ENCODE measurements at places on chromosomes 5 and 9.

- no peak for DNase-seq
Observed at GRCh38 chr9:95962936-95963335, 87.4 kb downstream of the ERCC6L2 start.

GRCh38 chr5:16656561-16657191, 39.9 kb upstream of the RETREG1 start:
- no peak for DNase-seq

DNA sequence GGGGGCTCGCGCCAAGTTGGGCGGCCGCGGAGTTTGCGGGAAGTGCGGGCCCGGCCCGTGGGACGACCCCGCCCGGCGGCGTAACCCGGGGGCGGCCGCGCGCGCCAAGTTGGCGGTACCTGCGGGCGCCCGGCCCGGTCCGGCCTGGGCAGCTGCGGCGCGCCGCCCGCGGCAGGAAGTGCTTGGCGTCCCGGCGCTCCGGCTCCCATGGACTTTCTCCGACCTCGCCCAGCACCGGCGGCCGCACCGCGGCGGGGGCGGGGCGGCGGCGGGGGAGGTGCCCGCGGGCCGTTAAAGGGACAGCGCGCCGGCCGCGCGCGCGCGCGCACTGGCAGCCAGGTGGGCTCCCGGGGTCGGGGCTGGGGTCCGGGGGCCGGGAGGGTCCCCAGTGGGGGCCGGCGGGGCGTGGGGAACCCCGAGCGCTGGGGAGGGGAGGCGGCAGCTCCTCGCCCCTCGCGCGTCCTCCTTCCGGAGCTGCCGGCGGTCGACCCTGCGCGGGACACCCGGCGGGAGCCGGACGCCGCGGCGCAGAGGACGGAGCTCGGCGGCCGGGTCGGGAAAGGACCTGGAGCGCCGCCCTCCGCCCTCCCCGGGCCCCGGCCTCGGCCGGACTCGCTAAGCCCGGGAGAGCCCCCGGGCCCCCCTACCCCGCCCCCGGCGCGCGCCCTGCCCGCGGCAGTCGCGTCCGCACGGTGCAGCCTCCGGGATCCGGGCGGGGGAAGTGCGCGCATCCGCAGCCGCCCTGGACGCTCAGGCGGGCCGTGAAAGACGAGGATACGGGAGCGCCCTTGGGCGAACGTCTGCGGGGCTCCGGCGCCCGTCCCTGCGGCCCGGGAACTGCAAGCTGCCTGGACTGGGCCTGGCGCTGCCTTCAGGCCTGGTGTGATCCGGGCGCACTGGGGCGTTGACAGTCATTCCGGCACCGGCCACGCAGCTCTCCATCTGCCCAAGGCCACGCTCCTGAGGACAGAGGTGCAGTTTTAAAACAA, at the start of gene NACC2:
Gene NACC2, minus strand, starts transcription at position 220 of the 989 bp plus-strand sequence. CDS start 44,768 bp downstream, outside the sequence.
- DNase-seq: peak; percentile 90

GRCh38 chr5:17930346-17930745, 296.1 kb downstream of the TAF11L14 start:
- no peak for DNase-seq

- DNase-seq: no peak
Observed at GRCh38 chr5:62588668-62589067, 10.0 kb downstream of the LRRC70 start.

DNA sequence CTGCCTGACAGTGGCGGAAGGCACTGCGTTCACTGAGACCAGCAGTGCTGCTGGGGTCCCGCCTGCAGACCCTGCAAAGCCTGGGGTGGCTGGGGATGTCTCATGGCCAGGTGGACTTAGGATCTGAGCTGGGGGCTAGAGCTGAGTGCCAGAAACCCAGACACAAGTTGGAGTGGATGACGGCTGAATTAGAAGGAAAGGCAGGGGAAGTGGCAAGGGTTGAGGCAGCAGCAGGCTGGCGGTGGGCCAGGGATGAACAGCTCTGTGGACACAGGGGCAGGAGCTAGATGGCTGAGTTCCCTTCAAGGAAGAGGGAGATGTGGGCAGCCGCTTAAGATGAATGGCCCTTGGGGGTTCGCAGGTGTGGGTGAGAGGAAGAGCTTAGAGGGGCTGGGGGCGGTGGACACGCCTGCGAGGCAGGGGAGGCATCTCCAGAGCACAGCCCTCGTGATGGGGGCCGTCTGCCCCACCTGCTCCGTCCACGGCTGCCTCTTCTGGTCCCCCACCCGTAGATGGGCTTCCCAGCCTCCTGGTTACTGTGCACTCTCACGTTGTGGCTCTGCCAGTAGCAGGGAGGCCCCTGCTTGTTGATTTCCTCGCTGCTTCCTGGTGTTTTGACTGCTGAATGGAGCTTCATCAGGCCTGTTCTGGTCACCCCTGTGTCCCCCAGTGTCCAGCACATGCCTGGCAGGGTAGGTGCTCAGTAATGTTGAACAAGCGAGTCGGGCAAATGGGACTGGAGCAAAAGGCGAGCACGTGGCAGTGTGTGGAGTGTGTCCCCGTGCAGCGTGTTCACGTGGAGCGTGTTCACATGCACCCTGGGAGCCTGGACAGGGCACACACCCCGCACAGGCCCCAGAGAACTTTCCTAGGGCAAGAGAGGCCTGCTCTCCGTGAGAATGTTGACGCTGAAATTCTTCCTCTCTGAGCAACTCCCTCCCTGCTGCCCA, 168.2 kb downstream of the CACNA1B start:
- no peak for DNase-seq

DNA sequence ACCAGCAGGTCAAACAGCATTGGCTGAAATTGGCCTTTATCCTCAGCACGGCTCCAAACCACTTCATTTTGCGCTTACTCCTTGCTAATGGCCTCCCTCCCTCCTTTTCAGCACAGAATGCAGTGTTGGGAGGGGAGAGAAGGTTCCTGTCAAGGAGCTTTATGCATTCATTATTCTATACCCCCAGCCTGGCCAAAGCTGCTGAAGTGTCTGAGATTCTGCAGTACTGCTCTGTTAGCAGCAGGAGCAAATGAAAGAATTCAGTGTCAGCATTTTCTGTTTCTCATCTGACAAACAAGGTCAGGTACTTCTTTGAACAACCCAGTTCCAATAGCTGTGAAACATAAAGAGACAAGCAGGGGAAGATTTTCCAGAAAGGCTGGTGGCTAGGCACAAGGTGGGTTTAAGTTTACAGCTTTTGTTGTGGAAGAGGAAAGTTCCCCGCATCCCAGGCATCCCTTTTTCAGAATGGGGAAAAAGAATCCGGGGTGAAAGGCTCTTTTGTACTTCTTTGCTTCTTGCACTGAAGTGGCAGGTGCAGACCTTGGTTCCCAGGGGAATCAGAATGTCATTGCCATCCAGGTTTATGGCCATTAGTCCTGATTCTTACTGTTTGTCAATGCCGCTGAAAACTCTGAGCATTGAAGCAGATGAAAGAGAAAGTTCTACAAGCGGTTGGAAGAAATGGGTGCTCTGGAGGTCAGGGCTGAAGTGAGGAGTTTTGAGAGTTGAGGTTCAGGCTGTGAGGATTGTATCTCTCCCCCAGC, 109.3 kb upstream of the APC start:
- DNase-seq: no peak

DNA sequence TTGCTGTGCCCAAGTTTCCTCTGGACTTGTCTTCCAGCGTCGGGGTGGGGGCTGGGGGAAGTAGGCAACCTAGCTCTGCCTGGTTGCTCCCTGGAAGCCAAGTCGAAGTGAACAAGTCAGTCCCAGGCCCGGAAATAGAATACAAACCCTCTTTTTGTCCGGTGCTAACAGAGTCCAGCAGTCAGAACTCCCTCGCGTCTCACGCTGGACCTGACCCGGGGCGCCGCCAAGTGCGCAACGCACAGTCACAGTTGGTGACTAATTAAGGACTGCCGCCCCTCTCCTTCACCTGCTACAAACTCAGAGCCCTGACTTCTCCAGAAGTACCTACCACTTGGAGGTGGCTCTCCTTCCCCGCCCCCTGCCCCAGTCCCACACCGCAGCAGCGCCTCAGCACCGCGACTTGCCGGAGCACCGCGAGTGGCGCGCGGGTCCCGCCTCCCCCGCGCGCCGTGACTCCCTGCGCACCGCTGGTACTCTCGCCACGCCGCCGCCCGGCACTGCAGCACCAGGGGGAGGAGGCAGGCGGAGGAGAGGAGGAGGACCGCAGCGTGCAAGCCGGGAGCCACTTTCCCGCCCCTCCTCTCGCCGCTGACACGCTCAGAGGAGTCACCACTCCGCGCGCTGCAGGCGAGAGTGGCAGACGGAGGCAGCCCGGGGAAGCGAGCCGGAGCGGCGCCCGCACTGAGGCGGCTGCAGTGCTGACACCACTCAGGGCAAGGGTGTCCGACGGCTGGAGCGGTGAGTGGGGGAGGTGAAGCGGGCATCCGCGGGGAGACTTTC, at the start of gene SV2C:
Gene SV2C, plus strand, starts transcription at position 612 of the 783 bp plus-strand sequence. CDS start 48,368 bp downstream, outside the sequence.
- DNase-seq: peak; percentile 38

DNA sequence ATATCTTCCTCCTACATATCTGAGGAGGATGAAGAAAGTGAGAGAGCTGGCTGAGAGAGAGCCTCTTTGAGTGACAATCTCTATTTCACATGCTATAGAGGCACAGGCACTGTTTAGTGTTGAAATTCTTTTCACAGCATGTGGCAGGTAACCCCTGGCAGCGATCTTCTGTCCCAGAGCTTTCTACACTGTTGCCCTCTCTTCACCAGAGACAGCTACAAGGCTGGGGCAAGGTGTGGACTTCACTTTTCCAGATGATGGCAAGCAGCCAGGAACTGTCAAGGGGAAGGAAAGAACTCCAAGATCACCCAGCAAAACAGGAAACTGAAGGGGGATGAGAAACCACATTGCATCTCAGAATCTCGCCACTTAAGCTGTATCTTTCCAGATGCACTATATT, 205.2 kb downstream of the CAAP1 start:
- DNase-seq: no peak

DNA sequence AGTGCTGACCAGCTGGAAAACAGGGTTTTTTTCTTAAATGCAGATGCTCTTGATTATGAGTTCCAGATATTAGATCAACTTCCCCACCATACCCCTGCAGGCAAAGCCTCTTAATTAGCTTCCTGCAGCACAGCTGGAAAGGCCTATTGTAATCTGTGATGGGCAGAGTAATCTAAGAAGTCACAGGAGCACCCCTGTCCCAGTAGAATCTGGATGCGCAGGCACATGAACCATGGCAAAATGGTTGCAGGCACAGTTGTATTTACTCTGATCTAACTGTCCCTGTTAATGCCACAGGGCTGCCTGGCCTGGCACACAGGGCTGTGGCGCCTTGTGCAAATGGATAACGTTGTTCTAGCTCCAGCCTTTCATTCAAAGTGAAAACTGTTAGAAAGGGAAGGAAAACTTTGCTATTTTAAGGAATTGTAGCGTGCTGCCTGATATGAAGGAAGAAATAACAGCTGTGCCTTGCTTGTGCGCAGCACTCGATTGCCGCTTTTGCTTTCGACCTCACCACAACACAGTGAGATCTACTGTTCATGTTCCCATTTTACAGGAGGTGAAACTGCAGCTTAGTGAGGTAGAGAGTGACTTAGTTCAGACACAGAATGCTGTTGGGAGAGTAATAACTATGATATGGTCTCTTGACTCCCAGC, 2.3 kb downstream of the TGFBI start:
- no peak for DNase-seq

GRCh38 chr9:116406469-116406868, 252.9 kb downstream of the PAPPA start:
- no peak for DNase-seq

- no peak for DNase-seq
Observed at GRCh38 chr9:112104401-112104800, 70.7 kb downstream of the SUSD1 start.

DNA sequence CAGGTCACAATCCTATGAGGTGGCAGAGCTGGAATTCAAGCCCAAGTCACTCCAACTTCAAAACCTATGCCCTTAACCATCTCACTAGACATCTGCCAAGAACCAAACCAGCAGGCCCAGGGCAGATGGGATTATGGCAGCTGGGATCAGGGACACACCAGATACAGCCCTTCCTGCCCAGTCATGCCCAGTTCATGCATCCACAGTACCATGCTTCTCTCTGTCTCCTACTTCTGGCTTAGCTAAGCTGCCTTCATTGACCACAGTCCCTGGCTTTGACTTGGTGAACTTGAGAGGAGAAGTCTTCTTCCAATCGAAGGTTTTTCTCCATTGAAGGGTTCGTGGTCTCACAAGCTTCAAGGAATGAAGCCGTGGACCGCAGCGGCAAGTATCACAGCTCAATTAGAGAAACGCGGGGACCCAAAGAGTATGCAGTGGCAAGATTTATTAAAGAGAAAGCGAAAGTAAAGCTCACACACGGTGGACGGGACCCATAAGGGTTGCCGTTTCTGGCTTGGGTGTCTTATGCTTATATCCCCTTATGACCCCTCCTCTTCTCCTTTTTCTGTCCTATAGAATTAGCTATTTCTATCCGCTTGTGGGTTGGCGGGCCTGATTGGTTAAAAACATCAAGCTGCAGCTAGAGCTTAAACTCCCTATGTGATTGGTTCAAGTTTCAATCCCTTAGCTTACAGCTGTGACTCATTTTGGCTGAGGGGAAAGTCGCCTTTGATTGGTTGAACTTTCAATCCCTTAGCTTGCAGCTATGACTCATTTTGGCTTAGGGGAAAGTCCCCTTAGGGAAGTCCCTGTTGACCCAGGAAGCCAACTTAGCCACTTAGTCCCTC, 101.2 kb downstream of the TRIM36 start:
- DNase-seq: no peak

GRCh38 chr5:106014262-106014661, 1656.5 kb downstream of the EFNA5 start:
- no peak for DNase-seq

GRCh38 chr9:128886211-128886891, 4.4 kb downstream of the LRRC8A start:
- DNase-seq: no peak

- no peak for DNase-seq
Observed at GRCh38 chr5:147830035-147830434, 1.4 kb downstream of the SPINK1 start.

DNA sequence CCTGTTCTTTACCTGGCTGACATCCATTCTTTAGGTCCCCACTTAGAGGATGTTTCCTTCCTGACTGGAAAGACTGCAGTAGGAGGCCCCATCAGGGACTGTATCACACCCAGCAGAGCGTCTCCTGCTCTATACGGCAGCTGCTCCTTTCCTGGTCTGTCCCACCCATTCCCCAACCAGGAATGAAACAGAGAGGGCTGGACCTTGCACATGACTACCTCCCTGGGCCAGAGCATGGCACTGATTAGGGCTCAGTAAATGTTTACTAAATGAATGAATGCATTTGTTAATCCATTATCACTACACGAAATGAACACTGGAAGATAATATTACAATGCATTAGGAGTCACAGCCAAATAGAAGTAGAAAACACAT, 76.4 kb downstream of the ABCA1 start:
- DNase-seq: no peak

DNA sequence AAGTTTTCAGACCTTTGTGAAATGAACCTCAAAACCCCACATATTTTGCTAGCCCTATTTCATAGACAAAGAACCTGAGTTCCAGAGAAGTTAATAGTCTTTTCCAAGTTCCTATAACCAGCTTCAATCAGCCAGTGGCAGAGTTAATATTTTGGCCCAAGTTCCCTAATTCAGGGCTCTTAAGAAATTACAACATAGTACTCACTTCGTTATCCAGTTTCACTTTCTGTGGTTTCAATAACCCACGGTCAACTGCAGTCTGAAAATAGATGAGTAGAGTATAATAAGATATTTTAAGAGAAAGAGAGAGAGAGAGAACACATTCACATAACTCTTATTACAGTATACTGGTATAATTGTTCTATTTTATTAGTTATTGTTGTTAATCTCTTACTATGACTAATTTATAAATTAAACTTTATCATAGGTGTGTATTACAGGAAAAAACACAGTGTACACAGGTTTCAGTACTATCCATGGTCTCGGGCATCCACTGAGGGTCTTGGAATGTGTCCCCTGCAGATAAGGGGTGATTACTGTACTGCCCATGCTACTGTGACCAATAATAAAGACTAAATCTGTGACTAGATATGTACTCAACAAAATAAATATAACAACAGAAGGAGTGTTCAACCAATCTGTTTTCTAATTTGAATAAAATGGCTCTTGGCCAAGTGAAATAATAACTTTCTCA, 9.3 kb upstream of the MYOT start:
- DNase-seq: no peak

Measured in AG08396 (cell line).